ENCODE measurements at places on chromosomes 7 and 10.

- no peak for DNase-seq
Observed at GRCh38 chr10:112858986-112859651, 90.9 kb upstream of the TCF7L2 start.

DNA sequence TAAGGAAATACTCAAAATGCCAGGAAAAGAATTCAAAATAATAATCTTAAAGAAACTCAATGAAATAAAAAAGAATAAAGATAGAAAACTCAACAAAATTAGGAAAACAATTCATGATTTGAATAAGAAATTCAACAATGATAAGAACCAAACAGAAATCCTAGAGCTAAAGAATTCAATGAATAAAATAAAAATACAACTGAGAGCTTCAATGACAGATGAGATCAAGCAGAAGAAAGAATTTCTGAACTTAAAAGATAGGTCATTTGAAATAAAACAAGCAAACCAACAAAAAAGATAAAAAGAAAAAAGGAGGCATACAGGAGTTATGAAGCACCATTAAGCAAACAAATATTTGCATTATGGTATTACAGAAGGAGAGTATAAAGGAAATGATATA lies 5.6 kb upstream of the AKR1B1 start:
- DNase-seq, result no peak

DNA sequence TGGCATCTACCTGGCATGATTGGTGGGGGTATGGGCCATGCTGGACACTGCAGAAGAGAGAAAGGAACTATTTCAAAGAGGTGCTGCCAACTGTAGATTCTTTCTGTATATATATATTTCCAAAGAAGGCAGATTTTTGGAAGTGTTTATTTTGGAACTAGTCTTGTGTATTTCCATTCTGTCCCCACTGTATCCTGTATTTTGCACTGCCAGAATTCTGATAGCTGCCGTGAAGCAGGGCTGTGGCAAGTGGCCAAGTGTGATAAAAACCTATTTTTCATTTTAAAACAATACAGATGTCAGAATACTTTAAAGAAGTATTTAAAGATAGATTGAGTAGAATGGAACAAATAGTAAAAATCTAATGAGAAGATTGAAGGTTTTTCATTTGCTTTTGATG lies 17.1 kb downstream of the MCU start:
- DNase-seq, result no peak

DNA sequence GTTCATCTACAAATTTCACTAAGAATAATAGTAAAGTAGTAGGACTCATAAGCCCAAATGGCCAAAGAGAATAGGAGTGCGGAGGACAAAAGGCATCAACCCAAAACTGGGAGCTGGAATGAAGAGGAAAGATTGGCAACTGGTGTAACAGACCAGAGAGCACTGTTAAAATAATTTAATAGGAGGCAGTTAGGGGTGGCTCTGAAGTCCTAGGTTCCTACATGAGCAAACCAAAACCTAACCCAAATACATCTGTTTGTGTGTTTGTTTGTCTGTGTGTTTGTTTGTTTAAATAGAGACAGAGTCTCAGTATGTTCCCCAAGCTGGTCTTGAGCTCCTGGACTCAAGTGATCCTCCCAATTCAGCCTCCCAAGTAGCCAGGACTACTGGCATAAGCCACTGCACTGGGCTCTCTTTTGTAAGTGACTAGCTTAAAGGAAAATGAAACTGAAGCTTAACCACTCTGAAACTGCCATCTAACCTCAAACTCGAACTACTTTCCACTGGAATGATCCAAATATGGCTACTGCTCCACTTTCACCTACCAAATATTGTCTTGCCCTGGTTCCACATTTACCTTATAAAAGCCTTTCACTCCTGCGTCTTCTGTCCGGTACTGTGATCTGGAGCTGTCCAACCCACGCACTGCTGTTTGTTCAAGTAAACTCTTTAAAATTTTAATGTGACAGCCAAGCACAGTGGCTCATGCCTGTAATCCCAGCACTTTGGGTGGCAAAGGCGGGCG lies 94.9 kb downstream of the AKR1D1 start:
- DNase-seq, result no peak

DNA sequence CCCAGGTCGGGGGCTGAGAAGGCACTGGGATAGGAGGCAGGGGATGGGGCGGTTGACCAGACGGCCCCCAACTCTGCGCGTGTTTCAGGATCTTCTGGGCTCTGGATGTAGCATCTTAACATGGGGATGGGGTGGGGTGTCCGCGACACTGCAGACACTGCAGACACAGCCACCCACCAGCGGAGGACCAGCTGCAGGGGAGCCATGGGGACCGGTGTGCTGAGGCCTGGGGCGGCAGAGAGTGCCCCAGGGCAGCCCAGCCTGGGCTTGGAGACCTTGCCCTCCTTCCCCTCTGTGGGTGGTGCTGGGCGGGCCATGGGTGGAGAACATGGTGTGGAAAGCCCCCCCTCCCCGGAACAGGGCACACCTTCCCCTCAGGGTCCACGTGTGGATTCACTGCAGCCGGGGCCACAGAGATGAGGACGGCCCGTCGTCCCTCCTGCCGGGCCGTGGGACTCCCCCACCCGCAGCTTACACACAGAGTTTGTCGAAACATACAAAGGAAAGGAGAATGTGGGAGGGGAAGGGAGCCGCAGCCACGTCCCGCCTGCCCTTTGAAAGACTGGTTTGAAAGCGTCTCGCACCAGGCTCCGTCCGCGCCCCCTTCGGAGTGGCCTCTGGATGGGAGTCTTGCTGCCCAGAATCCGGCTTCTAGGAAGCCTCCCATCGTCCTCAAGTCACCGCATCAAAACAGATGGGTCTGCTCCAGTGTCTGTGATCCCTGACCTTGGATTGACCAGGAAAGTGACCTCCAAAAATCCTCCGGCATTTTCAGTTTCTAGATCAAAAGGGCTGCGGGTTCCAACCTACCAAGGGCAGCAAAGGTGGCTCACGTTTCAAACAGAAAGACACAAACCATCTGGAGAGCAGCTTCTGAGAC lies 91.5 kb upstream of the TCERG1L start:
- no peak for DNase-seq

DNA sequence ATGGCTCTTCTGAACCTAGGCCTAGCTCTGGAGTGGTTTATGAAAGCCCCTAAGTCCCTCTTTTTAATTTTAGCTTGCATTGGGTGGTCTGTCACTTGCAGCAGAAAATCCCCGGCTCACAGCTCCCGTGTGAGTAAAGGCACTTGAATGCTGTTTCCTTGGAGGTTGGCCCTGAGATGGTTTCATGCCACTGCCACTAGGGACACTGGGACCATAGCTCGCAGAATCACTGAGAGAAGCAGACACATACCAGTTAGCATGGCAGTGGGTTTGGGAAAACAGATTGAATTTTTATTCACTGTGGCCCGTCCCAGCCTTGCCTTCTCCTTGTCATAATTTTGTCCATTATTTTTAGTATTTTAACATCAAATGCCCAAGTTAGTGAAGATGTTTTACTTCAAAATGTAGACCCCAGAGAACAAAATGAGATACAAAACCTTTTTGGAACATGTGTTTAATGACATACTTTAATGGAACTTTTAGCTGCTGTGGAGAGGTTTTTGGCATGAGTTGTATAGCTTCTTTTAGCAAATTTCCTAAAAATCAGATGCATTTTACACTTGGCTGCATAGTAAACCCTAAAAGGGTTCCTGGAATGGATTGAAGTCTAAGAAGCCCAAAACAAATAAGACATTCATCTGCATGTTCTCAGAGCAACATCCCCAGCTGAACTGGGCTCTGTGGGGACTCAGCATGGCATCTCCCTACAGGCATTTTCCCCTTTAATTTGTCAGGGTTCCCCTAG lies 259.7 kb upstream of the PITRM1 start:
- DNase-seq, result no peak

GRCh38 chr10:101444058-101444898 lies 90.3 kb downstream of the BTRC start:
- no peak for DNase-seq

DNA sequence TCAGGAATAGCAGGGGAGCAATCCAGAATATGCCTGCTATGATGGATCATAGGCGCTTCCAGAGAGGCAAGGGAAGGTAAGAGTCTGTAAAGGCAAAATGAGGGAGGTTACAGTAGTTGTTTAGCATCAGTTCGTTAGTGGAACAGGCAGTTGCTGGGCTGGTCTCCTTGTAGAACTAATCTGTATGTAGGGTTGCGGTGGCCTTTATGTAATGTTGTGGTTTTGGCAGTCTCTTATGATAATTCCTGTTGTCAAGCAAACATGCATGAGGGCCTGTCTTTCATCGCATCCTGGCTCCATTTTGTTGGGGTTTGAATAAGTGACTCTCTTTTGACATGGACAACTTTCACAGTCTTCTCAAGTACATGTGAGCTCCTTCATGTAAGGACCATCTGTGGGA lies 427.8 kb upstream of the LRGUK start:
- no peak for DNase-seq

- no peak for DNase-seq
Observed at GRCh38 chr7:66682350-66683093, 53.8 kb downstream of the KCTD7 start.
